ENCODE measurements at places on chromosomes 13 and 19.

GRCh38 chr13:108594153-108594552, 35.3 kb upstream of the MYO16 start:
- DNase-seq, result no peak

GRCh38 chr13:110341445-110342244, 34.6 kb downstream of the COL4A2 start:
- DNase-seq, result no peak

- no peak for DNase-seq
Measured at GRCh38 chr13:42000846-42001245, 39.9 kb upstream of the VWA8 start.

DNA sequence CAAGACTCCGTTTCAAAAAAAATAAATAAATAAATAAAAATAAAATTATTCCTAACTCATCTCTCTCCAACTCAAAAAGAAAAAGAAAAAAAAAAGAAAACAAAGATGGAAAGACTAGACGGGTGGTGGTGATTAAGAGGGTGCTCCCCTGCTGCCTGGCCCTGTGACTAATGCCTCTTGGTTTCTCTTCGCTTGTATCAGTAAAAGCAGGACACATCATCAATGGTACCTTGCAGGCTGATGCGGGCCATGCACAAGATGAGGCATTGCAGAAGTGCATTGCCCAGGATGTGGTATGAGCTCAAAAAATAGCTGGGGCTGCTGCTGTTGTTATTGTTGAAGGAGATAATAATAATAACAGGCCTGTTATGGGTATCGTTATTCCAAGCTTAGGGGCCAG, 14.6 kb downstream of the ACER1 start:
- DNase-seq, result no peak

GRCh38 chr13:29435125-29435911, 160.2 kb downstream of the SLC7A1 start:
- no peak for DNase-seq

GRCh38 chr19:47633517-47633916, 24.6 kb downstream of the BICRA start:
- DNase-seq, result no peak

DNA sequence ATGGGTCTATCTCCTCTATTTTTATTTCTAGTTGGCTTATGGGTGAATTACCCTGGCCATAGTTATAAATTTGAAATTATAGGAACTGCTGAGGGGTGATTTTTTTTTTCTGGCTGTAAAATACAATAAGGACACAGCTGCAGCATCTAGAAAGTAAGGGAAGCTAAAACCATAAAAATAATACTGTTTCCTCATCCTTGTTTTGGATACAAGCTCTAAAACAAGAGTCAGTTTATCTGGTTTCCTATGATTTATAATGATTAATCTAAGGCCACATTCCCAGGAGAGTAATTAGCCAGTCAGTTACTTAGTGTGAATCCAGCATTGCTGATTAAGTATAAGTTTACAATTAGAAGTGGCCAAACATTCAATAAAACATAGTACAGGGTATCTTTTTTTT, 219.1 kb upstream of the NBEA start:
- no peak for DNase-seq

GRCh38 chr19:7602240-7602934, 6.7 kb downstream of the CAMSAP3 start:
- no peak for DNase-seq

GRCh38 chr13:26695360-26695705, 65.3 kb downstream of the GPR12 start:
- no peak for DNase-seq

Measured in CD4-positive, alpha-beta T cell treated with Interleukin-12 subunit alpha and Interleukin-12 subunit beta, for 1 hour (primary cell).